Activated T-cell treated with anti-CD3 and anti-CD28 coated beads, Interleukin-2, amount 50 U/mL, for 1 hour (primary cell): ENCODE measurements at places on chromosomes 16 and 17.

- peak; percentile 59 for DNase-seq
Observed at GRCh38 chr16:11253009-11253994, 2.7 kb downstream of the SOCS1 start.

- no peak for DNase-seq
Observed at GRCh38 chr17:16925461-16926060, 46.4 kb downstream of the TNFRSF13B start.

DNA sequence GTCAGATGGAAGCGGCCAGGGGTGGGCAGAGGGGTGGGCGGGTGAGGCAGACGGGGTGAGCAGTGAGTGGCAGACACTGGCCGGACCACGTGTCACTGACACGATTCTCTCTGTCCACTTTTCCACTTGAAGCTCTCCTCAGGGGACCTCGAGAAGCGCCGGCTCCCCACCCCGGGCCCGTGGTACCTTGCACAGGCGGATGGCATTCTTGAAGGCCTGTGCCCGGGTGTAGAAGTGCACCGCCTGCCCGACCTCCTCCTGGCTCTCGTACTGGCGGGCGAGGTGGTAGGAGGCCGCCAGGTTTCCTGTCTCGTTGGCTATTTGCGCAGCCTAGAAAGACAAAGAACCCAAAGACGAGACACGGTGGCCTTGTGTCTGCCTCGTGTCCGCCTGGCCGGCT lies 9.1 kb upstream of the TMEM204 start:
- DNase-seq, result no peak

DNA sequence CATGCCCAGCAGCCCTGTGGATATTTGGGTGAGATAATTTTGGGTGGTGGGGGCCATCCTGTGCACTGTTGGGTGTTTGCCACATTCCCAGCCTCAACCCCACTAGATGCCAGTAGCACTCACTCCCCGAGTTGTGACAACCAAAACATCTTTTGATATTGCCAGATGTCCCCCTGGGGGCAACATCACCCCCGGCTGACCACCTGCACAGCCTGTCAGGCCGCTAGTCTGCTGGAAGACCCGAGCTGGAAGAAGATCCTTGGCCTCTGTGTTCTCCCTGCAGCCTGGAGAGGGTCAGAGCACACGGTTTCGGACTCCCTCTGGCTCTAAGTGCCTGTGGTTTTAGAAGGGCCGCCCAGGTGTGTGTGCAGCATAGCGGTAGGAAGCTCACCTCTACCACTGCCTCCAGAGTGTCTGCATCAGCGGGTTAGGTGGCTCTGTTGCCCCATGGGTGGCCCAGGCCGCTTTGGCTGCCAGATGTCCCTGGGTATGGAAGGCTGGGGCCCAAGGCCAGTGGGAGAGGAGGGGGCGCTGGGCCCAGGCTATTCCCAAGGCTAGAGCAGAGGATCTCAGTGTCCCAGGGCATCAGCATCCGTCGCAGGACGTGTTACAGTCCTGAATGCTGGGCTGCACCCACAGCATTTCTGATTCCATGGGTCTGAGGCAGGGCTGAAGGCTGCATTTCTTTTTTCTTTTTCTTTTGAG lies 195.8 kb upstream of the GSE1 start:
- DNase-seq, result peak; percentile 10

GRCh38 chr16:1621851-1622250 lies 9.7 kb downstream of the CRAMP1 start:
- DNase-seq, result no peak
